ENCODE measurements at places on chromosomes 12 and 14. TPM values are rescaled to one million over a fixed set of nuclear protein-coding genes. Genes with fewer than 3 reads are reported as not detected.

C12orf42 gene
- polyA plus RNA-seq, result 0.16 TPM

LMNTD1 gene
- 0.22 TPM for polyA plus RNA-seq

IFI27L1 gene
- 30.7 TPM for polyA plus RNA-seq

PSMC6 gene
- 127 TPM for polyA plus RNA-seq

CPNE6 gene
- 0.31 TPM for polyA plus RNA-seq

PLEKHD1 gene
- polyA plus RNA-seq, result 0.03 TPM

PMCH gene
- 0.18 TPM for polyA plus RNA-seq

ARMH4 gene
- 3.8 TPM for polyA plus RNA-seq

P2RX2 gene
- polyA plus RNA-seq, result 24.1 TPM

SCN8A gene
- polyA plus RNA-seq, result 1.4 TPM

DNA sequence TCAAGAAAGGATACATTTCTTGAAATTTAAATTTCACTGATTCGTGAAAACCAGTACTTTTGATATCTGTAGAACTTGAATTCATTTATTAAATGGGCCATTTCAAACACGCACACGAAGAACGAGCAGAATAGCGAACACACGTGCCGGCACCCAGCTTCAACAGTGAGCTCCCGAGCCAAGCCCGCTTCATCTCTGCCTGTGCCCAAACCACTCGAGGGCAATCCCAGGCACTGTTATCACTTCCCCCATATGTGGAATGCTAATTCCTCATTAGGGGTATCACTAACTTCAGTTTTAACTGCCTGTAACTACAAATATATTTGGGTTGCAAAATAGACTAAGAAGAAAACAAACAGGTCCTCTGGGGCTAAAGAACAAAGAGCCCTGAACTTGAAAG lies 48.0 kb downstream of the AMN start:
- H3K36me3 ChIP-seq, result peaks cover 89% of the 10 kb centered on the region
- no peak overlapping the region for H3K27ac ChIP-seq
- H3K4me1 ChIP-seq, result no peaks in the 10 kb centered on the region
- no peak overlapping the region for H3K4me3 ChIP-seq
- no peak for DNase-seq
- H3K27me3 ChIP-seq, result no peaks in the 10 kb centered on the region

DNA sequence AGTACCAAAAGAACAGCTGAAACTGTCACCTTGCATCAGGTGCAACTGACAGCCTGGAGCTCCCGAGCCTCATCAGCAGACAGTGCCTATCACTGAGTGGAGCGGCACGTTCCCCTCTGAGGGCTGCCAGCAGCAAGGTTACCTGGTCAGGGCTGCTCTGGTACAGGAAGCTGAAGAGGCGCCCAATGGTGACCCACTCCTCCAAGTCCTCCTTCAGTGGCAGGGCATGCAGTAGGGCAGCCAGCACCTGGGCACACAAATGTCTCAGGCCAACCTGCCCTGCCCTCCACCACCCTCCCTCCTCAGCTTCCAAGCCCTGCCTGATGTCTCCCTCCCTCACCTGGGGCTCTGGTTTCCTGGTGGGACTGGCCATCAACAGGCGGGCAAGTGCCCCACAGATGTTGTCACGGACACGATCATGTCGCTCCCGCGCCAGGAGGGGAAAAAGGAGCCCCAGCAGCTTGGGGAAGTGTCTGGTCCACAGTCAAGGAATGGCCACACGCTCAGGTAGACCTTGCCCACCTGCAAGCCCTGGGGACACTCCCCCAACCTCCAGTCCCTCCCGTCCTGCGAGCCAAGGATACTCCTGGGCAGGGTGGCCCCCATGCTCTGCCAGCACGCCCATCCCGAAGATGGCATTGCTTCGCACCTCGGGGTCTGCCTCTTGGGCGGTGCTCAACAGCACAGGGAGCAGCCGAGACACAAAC lies 7.1 kb downstream of the IPO4 start:
- no peak for DNase-seq
- H3K36me3 ChIP-seq, result peaks cover 100% of the 10 kb centered on the region
- H3K4me3 ChIP-seq, result no peak overlapping the region
- peak overlapping the region; percentile 91 for H3K27ac ChIP-seq
- peaks cover 52% of the 10 kb centered on the region for H3K4me1 ChIP-seq
- no peaks in the 10 kb centered on the region for H3K27me3 ChIP-seq

GRCh38 chr12:21718403-21718802 lies 56.1 kb downstream of the KCNJ8 start:
- H3K27me3 ChIP-seq, result no peaks in the 10 kb centered on the region
- H3K27ac ChIP-seq, result no peak overlapping the region
- no peaks in the 10 kb centered on the region for H3K36me3 ChIP-seq
- H3K4me3 ChIP-seq, result no peak overlapping the region
- DNase-seq, result no peak

DNA sequence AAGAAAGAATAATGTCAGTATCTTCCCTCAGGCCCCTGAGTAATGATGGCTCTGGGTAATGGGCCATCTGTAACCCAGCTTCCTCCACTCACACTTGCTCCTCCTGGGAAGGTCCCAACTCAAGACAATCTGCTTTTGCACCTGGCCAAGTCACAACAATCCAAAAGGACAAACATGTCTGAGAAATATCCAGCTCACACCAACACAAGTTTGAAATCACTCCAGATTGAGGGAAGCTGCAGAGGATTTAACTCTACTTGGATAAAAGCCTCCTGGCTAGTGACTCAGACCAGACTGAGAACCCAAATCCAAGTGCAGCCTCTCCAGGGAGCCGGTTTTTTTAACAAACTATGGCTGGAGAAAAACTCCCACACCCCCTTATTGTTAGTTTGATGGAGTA lies 34.2 kb downstream of the RTRAF start:
- no peaks in the 10 kb centered on the region for H3K27me3 ChIP-seq
- H3K4me1 ChIP-seq, result peaks cover 19% of the 10 kb centered on the region
- no peak overlapping the region for H3K4me3 ChIP-seq

DNA sequence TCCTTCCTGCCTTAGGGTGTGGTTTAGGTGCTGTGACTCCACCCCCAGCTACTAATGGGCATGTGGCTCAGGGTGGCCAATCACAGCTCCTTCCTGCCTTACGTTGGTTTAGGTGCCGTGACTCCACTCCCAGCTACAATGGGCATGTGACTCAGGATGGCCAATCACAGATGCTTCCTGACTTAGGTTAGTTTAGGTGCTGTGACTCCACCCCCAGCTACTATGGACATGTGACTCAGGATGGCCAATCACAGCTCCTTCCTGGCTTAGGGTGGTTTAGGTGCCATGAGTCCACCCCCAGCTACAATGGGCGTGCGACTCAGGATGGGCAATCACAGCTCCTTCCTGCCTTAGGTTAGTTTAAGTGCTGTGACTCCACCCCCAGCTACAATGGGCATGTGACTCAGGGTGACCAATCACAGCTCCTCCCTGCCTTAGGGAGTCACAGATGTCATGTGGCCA lies 163.9 kb downstream of the TBX5 start:
- no peaks in the 10 kb centered on the region for H3K36me3 ChIP-seq
- H3K27me3 ChIP-seq, result peaks cover 19% of the 10 kb centered on the region
- H3K27ac ChIP-seq, result no peak overlapping the region

DNA sequence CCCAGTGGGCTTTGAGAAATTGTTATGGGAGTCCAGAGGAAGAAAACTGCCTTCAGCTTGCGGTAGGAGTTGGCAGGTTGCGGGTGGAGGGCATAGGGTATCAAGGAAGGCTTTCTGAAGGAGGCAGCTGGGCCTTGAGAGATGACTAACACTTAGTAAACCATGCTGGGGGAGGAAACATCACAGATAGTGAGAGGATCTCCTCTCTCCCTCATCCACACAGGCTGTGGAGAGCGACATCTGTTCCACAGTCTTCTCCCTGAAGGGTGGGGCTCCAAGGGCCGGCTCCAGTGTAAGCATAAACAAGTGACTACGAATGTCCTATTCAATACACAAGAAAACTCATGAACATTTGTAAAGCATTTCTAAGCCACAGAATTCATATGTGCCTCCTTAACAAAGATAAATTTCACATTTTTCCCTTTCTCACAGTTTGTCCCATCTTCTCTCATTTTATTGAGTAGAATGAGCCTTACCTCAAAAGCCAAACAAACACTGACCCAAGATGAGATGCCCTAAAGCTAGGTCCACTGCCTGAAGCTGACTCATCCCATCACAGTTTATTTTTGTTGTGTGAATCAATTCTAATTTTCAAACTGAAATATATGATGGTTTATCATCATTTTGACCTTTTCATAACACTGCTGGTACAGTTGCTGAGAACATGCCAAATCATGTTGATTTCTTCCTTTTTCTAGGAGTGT lies 227.9 kb downstream of the SLC25A21 start:
- DNase-seq, result no peak
- H3K36me3 ChIP-seq, result no peaks in the 10 kb centered on the region
- no peaks in the 10 kb centered on the region for H3K4me1 ChIP-seq
- H3K27ac ChIP-seq, result no peak overlapping the region
- H3K27me3 ChIP-seq, result no peaks in the 10 kb centered on the region

DNA sequence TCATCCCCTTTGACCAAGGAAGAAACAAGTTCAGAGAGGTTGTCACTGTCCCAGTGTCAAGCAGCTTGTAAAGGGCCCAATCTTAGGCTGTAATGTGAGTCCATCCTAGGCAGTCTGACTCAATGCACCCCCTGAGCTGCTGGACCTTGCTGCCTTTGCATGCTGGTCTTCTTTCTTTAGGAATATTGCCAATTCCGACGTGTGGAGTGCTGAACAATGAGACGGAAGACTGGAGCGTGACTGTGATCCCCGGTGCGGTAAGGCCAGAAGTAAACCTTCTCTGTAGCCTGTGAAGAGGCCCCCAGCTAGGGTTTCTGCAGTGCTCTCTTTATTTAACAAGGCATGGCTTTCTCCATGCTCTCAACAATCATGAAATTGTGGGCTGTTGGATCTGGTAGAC lies 963 bp downstream of the TCTN2 start:
- DNase-seq, result no peak
- no peaks in the 10 kb centered on the region for H3K4me1 ChIP-seq
- H3K27ac ChIP-seq, result no peak overlapping the region
- peaks cover 16% of the 10 kb centered on the region for H3K36me3 ChIP-seq
- no peaks in the 10 kb centered on the region for H3K27me3 ChIP-seq
- peak overlapping the region; percentile 80 for H3K4me3 ChIP-seq

- H3K4me1 ChIP-seq, result peaks cover 2% of the 10 kb centered on the region
- H3K4me3 ChIP-seq, result no peak overlapping the region
- H3K27ac ChIP-seq, result peak overlapping the region; percentile 93
- no peak for DNase-seq
- H3K36me3 ChIP-seq, result no peaks in the 10 kb centered on the region
These were observed 102.8 kb upstream of the BCAT1 start for GRCh38 chr12:25051656-25052195.

- H3K4me3 ChIP-seq, result no peak overlapping the region
- H3K27me3 ChIP-seq, result no peaks in the 10 kb centered on the region
- no peak overlapping the region for H3K27ac ChIP-seq
- H3K4me1 ChIP-seq, result peaks cover 20% of the 10 kb centered on the region
- H3K36me3 ChIP-seq, result no peaks in the 10 kb centered on the region
These were observed 26.6 kb upstream of the TMCC3 start for GRCh38 chr12:94676922-94677321.

DNA sequence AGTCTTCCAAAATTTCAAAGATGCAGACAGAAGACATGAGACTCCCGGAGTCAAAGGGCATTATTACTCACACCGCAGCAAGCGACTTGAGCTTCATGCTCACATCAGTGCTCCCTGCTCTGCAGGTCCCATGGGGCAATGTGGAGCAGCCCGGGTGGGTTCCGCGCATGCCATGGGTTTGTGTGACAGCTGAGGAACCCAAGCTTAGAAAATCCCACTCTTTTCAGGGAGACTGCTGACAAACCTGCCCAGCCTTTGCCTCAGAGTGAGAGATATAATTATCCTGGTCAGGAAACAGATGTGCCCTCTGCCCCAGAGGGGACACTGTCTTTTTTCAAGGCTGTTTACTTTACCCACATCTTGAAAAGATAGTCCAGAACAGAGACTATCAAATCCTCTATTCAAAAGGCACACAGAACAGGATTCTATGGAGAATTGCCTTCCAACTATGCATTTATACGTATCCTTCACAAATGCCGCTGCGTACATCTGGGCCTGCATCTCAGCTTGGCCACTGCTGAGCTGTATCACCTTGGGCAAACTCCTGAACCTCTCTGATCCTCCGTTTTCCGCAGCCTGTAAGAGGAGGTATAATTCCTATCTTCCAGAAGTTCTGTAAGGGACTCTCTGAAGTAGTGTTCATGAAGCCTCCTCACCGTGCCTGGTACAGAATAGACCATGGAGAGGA lies 16.0 kb downstream of the C14orf132 start:
- H3K36me3 ChIP-seq, result no peaks in the 10 kb centered on the region
- no peak for DNase-seq
- H3K27ac ChIP-seq, result no peak overlapping the region
- H3K4me3 ChIP-seq, result no peak overlapping the region
- H3K4me1 ChIP-seq, result peaks cover 4% of the 10 kb centered on the region

DNA sequence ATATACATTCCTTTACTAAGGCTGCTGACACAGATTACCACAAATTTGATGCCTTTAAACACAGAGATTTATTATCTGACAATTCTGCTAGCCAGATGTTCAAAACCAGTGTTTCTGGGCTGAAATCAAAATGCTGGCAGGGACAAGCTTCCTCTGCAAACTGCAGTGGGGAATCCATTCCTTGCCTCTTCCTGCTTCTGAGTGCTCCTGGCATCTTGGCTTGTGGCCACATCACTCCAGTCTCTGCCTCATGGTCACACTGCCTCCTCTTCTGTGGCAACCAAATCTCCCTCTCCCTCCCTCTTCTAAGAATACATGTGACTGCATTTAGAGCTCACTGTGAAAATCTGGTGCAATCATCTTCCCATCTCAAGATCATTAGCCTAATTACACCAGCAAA lies 235.7 kb downstream of the TTC8 start:
- H3K4me3 ChIP-seq, result no peak overlapping the region
- no peaks in the 10 kb centered on the region for H3K36me3 ChIP-seq

- H3K27me3 ChIP-seq, result no peaks in the 10 kb centered on the region
- peaks cover 30% of the 10 kb centered on the region for H3K4me1 ChIP-seq
- H3K36me3 ChIP-seq, result no peaks in the 10 kb centered on the region
- no peak for DNase-seq
- H3K27ac ChIP-seq, result no peak overlapping the region
These were observed 54.6 kb downstream of the PSMA6 start for GRCh38 chr14:35346738-35347322.

DNA sequence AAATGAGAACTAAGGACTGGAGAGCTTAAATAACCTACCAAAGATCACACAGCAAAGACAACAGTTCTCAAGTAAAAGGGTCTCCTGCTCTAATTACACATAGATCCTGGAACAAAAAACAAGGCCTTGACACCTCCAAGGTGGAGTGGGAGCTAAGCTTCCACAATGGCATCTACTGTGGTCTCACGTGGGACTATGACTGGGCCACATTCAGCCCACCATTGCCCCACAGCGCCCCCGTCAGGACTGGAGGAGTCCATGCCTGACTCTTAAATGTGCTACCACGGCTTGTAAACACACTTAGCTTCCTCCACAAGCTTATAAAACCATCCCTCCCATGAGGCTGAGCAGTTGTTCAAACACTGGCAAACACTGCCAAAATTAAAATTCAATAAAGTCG lies 88.5 kb downstream of the GCH1 start:
- no peaks in the 10 kb centered on the region for H3K27me3 ChIP-seq
- H3K4me3 ChIP-seq, result no peak overlapping the region
- no peaks in the 10 kb centered on the region for H3K36me3 ChIP-seq
- no peak for DNase-seq
- H3K4me1 ChIP-seq, result peaks cover 7% of the 10 kb centered on the region

DNA sequence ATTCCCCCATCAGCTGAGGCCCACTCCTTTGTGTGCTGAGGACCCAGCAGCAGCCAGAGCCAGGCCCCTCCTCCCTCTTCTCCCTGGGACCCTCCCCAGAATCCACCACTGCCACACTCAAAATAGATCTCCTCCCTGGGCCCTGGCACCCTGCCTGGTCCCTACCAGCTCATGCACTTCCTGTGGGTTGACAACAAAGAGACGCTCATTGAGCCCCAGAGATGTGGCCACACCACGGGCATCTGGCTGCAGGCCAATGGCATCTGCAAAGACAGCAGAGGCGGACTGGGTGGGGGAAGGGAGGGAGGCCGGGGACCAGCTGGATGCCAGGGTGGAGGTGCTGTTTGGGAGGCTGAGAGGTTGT lies 16.0 kb upstream of the ENDOU start:
- peaks cover 4% of the 10 kb centered on the region for H3K4me1 ChIP-seq
- no peak overlapping the region for H3K27ac ChIP-seq
- no peak overlapping the region for H3K4me3 ChIP-seq
- H3K27me3 ChIP-seq, result no peaks in the 10 kb centered on the region
